ENCODE measurements at places on chromosomes 5 and 9.

DNA sequence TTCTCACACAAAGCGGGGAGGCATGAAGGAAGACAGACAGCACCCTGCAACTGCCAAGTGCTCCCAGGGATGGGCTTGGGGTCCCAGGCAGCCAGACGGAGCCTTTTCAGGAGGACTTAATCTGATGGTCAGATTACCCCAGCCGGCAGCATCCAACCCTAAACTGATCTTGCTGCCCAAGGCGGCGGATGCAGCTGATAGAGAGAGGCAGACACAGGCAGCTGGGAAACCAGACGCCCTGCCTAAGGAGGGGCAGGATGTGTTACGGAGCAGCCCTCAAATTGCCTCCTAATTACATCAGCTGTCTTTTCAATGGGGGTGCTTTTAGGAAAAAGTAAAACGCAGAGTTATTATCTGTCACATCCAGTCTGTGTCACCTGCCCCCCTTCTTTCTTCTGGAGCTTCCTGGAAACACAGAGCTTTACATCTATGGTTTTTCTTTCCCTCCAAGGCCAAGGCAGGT is 190.9 kb upstream of the PANK3 start:
- DNase-seq = no peak

DNA sequence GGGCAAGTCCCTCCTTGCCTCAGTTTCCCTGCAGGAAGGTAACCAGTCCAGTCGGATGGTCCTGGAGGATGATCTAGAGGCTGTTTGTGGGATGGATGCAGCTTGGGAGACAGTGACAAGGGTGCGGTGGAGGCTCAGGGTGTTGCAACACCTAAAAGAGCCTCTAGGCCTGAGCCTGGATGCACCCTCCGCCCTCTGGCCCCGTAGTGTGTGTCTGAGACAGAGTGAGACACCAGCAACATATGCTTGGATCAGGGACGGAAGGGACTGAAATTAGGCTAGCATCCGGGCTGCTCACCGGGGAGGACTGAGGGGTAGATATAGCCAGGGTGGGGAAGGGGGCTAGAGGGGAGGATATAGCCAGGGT is 1.1 kb downstream of the CRAT start:
- no peak for DNase-seq

DNA sequence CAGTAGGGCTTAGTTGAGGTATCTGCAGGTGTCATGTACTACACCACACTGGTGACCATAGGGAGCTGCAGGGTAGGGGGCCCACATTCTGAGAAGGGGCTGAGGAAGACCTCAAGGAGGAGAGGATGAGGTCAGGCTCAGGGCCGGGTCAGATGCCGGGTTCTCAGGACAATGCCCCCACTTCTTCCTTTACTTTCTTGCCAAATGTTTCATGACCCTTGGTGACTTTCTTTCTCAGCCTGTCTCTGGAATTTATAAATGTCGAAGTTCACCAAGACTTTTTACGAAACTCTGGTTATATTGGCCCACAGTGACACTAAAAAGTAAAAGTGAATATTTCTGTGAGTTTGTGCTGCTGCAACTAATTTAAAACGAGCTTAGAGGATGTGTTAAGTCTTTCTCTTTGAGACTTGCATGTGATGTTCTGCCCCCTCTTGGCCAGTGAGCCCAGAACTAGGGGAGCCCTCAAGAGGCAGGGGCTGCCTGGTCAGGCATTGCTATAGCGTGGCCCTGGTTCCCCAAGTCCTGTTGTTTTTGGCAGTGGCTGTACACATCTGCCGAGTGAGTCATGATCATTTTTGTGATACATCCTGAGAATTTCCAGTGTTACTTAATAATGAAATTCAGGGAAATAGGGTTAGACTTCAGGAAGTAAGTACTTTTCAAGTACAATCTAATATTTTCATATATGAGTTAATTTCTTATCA is 11.2 kb downstream of the ACO1 start:
- DNase-seq = peak; percentile 54

DNA sequence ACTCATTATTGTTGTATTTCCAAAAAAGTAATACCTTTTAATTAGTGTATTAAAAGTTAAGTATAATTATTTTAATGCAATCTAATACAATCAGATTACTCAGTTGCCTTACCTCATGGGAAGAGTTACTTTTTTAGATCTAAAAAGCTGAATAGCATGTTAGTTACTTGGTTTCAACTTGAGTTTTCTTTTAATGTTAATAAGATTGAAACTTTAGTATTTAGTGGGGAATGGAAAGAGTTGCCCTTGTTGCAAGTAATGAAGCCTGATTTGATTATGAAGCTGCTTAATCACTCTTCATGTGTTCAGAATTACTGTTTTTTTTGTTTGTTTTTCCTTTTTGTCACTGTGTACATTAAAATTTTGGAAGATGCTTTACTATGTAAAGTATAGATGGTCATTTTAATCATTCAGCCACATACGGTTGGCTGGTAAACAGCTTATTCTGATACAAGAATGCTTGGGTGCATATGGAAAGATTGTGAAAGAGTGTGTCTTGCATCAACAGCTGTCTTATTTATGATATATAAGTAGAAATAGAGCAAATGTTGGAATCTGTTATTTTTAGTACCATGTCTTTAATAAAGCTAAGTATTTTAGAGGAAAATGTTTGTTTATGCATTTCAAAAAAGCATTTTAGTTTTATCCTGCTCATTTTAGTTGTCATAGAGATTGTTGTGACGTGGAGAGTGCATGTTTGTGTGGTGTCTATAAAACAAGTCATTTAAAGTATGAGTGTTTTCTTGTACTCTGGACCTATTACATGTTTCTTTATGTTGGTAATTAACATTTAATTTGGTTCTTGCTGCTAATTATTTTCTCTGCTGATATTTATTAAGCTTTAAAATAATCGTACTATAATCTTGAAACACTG is 36.4 kb downstream of the SREK1 start:
- DNase-seq = no peak

- no peak for DNase-seq
Observed at GRCh38 chr5:9025942-9026341, 519.9 kb downstream of the SEMA5A start.

DNA sequence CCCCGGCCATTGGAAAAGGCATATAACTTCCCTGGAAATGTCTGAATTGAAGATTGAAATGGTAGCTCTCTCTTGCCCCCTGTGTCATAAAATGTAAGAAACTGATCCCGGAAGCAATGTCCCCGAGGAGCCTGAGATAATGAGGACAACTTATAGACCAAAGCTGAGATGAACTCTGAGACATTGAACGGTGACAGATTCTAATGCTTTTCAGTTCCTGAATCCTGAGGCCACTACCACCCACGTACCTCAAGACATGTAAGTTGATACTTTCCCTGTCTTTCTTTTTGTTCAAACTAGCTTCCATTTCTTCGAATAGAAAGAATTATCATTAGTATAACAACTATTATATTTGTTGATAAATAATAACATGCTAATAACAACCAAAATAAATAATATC is 51.0 kb downstream of the KIF4B start:
- no peak for DNase-seq

- no peak for DNase-seq
Observed at GRCh38 chr9:73154722-73155121, 3.1 kb downstream of the ANXA1 start.

GRCh38 chr9:95726756-95727155 is 148.7 kb upstream of the ERCC6L2 start:
- peak; percentile 49 for DNase-seq

DNA sequence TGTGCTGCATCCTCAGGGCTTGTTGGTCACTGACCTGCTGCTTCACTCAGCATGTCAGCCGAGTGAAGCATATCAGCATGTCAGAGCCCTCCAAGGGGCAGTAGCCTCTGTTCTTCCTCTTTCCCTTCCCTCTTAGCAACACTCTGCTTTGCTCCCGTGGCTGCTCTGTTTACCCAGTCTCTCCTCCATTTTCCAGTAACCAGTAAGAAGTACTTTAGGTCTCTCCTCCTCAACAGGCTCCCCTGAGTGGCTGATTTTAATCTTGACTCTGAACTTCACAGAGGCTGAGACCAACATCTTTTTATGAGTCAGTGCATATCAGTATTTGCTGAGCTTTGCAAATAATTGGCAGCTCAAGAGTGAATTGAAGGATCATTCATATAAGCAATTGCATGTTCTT is 18.6 kb upstream of the ADRB2 start:
- no peak for DNase-seq

- no peak for DNase-seq
Observed at GRCh38 chr5:158351485-158352125, 492.7 kb upstream of the CLINT1 start.

DNA sequence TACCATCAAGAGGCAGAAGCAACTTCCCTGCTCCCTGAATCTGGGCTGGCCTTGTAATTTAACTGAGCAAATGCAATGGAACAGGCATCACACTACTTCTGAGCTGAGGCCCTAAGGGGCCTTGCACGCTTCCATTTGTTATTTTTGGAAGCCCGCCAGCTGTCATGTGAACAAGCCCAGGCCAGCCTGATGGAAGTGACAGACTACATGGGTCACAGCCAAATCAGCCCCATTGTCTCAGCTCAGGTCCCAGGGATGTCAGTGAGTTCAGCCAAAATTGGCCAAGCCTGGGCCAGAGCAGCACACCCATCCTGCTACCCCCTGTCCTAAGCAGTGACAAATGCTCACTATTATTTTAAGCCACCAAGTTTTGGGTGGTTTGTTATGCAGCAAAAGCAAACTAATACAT is 72.8 kb downstream of the PRRT1B start:
- no peak for DNase-seq

- no peak for DNase-seq
Observed at GRCh38 chr9:13715430-13715829, 435.9 kb upstream of the MPDZ start.

GRCh38 chr5:60177596-60177995 is 284.1 kb upstream of the PDE4D start:
- DNase-seq = no peak

DNA sequence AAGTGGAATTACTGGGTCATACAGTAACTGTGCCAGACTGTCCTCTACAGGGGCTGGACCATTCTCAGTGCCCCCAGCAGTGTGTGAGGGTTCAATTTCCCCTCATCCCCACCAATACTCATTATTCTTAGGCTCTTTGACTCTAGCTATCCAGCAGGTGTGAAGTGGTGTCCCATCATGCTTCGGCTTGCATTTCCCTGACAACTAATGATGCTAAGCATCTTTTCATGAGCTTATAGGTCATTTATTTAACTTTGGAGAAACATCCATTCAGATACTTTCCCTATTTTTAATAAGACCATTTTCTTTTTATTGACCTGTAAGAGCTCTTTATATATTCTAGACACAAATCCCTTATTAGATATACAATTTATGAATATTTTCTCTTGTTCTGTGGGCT is 63.6 kb downstream of the ADAMTS2 start:
- DNase-seq = no peak

DNA sequence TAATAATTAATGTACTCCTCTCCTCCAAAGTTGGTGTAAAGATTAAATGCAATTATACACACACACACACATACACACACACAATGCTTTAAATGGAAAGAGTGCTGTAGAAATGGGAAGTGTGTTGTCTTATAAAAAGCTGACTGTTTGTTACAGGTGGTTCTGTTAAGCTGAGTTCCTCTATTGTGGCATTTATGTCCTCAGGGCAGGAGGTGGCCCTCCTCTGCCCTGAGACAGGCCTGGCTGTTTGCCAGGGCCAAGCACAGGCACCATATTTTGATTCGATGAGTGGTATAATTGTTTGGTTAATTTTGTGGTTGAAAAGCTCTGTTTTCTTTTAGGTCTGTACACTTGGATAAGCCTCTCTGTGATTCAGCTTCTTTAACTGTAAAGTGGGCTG is 573.9 kb downstream of the KIF4B start:
- DNase-seq = no peak

DNA sequence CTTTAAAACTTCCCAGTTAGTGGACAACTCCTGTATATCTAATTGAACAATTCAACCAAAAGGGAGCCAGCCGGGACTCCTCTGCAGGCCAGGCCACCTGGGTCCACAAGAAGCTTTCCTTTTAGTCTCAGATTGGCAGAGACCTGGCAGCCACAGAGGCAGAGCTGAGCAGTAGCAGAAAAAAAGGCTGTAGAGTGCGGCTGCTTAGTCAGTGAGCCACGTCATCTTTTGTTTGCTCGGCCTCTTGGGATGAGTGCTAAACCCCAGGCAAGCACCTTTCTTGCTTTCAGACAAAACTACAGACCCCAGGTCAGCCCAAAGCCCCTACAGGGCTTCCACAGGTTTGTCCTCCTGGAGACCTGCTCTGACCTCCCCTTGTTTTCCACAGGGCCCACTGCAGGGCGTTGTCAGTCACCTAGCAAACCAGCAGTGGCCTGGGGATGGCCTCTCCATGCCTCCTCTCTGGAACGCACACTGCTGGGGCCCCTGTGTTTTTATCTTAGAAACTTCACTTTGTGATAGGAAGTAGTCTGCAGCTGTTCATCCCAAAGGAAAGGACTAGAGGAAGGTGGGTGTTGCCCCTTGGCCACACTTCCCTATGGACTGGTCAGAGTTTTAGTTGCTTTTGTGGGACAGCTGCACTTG is 49.9 kb downstream of the SHB start:
- DNase-seq = peak; percentile 79

DNA sequence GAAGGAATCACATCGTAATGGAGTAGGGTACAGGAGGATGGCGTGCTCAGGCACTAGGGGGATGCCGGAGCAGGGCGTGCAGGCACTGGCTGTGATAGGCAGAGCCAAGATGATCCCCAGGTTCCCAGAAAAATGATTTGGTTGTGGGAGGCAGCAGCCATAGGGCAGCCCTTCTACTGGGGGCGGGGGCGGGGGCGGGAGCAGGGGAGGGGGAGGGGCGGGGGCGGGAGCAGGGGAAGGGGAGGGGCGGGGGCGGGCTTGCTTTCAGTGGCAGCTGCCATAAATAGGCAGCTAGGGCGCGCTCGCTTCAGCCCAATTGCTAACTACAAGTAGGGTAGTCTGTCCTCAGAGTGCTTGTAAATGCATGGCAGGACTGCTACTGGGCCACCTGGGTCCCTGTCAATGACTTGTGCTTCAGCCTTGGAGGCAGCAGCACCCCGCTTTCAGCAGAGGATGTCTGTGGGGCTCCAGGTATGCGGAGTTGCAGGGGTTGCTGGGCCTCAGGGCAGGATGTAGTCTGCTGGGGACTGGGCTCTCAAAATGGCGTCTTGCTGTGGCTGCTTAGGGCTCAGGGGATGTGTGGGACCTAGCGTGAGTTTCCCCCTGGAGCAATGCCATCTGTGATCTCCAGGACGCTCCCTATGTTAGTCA is 354.3 kb downstream of the RAB3C start:
- DNase-seq = no peak

DNA sequence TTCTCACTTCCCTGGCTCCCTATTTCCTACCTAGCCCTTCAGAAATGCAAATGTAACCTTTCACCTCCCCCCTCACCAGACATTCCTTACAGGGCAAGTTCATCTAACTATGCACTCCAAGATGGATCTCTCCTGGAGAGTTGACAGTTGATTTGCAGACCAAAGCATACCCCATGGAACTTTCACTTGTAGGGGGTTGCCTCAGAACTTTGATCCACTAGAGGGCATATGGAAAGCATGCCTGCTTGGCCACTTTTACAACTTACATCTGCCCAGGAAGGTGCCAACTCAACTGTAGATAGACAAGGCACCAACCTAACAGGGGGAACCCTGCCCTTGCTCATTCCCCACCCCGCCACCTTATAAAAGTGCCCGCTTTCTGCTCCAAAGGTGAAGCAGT is 187.8 kb downstream of the NXNL2 start:
- DNase-seq = no peak

- DNase-seq = no peak
Observed at GRCh38 chr5:180296771-180297170, 4.9 kb upstream of the MAPK9 start.
